A549 treated with ZK216348 at 1 μM for 4 hours (cell line): ENCODE measurements at places on chromosomes 6 and 20. TPM values are rescaled to one million over a fixed set of nuclear protein-coding genes. Genes with fewer than 3 reads are reported as not detected.

The PRR18 gene
- total RNA-seq, result 0.09 to 0.54 TPM (median 0.21 TPM) in 4 of 5 replicates, not detected in the other

The TRIM10 gene
- total RNA-seq, result not detected in 5 replicates

The ZBP1 gene
- total RNA-seq, result not detected in 5 replicates

The NANP gene
- 4.6 to 8.5 TPM (median 7.4 TPM) in 5 replicates for total RNA-seq

The SRSF12 gene
- total RNA-seq, result 0.75 to 1.9 TPM (median 1.0 TPM) in 5 replicates

The PACRG gene
- not detected in 5 replicates for total RNA-seq

The TMC2 gene
- not detected in 5 replicates for total RNA-seq

The SLC22A23 gene
- total RNA-seq, result 6.0 to 10.1 TPM (median 9.2 TPM) in 5 replicates
